ENCODE measurements at places on chromosomes 4 and X.

- no peak for DNase-seq
Observed at GRCh38 chr4:110998320-110998719, 375.4 kb upstream of the PITX2 start.

DNA sequence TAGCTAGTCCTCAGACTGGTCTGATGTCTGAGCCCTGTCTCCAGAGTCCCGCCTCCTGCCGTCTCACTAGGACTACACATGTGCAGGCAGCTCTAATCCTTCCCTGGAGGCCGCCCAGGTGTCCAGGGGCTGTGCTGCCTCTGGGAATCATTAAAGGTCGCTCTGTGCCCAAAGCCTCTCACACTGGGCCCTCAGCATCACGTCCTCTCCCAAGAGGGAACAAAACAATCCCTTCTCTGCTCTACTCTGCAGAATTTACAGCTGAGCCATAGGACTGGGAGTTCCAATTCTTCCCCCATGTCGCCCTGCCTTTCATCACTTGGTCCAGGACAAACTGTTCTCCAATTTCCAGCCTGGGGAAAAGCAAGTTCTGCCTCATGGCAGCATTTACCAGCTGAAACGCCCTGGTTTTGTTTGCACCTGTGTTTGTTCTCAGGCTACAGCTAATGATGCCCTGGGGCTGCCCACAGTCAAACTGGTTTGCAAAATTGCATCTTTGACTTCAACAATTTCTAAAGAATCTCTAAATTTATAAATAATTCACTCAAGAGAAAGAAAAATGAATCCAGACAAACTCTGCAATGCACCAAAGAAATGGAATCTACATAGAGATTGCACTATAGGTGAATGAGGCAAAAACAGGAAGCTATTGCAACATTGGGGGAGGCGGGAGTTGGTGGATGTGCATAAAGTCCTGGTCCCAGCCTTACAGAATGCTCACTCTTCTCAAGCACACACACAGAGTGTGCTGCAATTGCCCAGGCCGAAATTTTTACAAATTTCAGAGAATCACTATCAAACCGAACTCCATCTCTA is 7.2 kb upstream of the MRFAP1 start:
- DNase-seq = no peak

- no peak for DNase-seq
Observed at GRCh38 chr4:112279882-112280315, 5.8 kb downstream of the TIFA start.

DNA sequence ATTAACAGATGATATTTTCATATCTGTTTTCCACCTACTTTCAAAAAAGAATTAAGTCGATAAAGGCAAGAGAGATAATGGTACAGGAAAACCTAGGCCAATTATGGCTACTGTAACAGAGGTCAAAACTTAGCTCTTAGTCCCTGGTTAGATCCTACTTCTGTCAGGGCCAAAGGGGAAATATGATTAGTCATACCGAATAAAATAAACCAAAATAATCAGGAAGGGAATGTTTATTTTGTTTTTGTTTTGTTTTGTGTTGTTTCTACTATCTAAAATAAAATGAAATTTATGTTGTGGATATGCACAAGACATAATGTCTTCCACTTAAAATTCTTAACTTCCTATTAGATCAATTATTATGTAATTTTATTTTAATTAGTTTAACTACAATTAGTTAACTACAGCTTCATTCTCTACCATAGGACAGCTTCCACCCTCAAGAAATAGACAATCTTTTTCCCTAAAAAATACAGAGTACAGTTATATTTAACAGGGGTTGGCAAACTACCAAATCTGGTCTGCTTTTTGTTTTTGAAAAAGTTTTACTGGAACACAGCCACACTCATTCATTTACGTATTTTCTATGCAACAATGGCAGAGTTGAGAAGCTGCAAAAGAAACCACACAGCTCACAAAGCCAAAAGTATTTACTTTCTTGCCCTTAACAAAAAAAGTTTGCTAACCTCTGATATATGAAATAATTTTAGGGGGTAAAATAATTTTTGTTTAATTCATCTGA is 25.4 kb downstream of the TMEM47 start:
- no peak for DNase-seq

DNA sequence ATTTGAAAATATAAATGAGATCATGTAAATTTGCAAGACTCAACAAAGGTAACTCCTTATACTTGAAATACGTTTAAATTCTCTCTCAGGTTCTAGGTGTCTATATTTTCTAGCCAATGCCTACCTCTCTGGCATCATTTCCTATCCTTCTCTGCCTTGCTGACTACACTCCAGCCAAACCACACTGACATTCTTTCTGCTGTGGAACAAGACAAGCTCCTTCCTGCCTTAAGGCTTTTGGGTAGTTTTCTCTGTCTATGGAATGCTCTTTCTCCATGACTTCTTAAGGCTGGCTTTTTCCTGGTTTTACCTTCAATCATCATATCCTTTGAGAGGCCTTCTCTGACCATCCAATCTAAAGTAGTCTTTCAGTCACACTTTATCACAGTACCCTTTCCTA is 201.0 kb downstream of the SPRY1 start:
- DNase-seq = no peak

GRCh38 chr4:41865306-41865980 is 69.8 kb upstream of the TMEM33 start:
- DNase-seq = no peak

GRCh38 chrX:14798805-14799397 is 74.0 kb downstream of the FANCB start:
- DNase-seq = no peak

All from type B pancreatic cell (in vitro differentiated cells).